ENCODE measurements at places on chromosomes 5 and 9. TPM values are rescaled to one million over a fixed set of nuclear protein-coding genes. Genes with fewer than 3 reads are reported as not detected.

Gene NEUROG1
- total RNA-seq, result not detected

Gene TMEM232
- not detected for total RNA-seq

Gene AK8
- 0.83 TPM for total RNA-seq

Gene IL13
- not detected for total RNA-seq

Gene POU5F2
- total RNA-seq, result not detected

Gene FOXD4L6
- total RNA-seq, result 0.06 TPM

Gene ANP32B
- total RNA-seq, result 286 TPM

Gene SH3GL2
- 0.06 TPM for total RNA-seq

Gene MED7
- total RNA-seq, result 16.6 TPM

Gene TICAM2
- 0.72 TPM for total RNA-seq

Gene ANKRD20A1
- total RNA-seq, result 1.5 TPM

Gene LRRTM2
- total RNA-seq, result not detected

Gene SOHLH1
- not detected for total RNA-seq

Gene CARTPT
- total RNA-seq, result not detected

Gene SPARC
- total RNA-seq, result 17.0 TPM

Gene GAS1
- total RNA-seq, result 0.09 TPM

Gene OTP
- 0.13 TPM for total RNA-seq

Gene GDA
- total RNA-seq, result 1.2 TPM

Gene PLAC8L1
- total RNA-seq, result 0.26 TPM

Gene ACER2
- 2.5 TPM for total RNA-seq

Gene LMAN2
- total RNA-seq, result 199 TPM

Gene PIP5KL1
- 1.3 TPM for total RNA-seq

Gene PHF24
- 0.08 TPM for total RNA-seq

Gene MCIDAS
- 2.2 TPM for total RNA-seq

Gene SPINK7
- not detected for total RNA-seq

Gene MEIKIN
- total RNA-seq, result not detected

Gene SLC4A9
- 0.09 TPM for total RNA-seq

Gene LRRC14B
- total RNA-seq, result not detected

Gene EMB
- 5.5 TPM for total RNA-seq

Gene HSPB3
- 0.26 TPM for total RNA-seq

Gene PRRC1
- 37.1 TPM for total RNA-seq

Gene OGN
- total RNA-seq, result not detected

Gene KLF4
- total RNA-seq, result 25.3 TPM

Gene TSSK1B
- total RNA-seq, result not detected

Gene RNF183
- total RNA-seq, result not detected

Gene FGD3
- total RNA-seq, result 0.14 TPM

Gene DMRT3
- total RNA-seq, result not detected

Gene NDUFS6
- total RNA-seq, result 125 TPM

Gene CATSPER3
- 0.42 TPM for total RNA-seq
